ENCODE measurements at places on chromosomes 5 and 9. TPM values are rescaled to one million over a fixed set of nuclear protein-coding genes. Genes with fewer than 3 reads are reported as not detected.
A peak's percentile ranks its signal among the peaks of the same experiment; 100 is the strongest.

- no peak overlapping the region for H3K27ac ChIP-seq
- no peaks in the 10 kb centered on the region for H3K36me3 ChIP-seq
- no peak overlapping the region for H3K4me3 ChIP-seq
- no peaks in the 10 kb centered on the region for H3K27me3 ChIP-seq
These were observed 208.0 kb downstream of the KCTD16 start for GRCh38 chr5:144378681-144379080.

GRCh38 chr5:179700401-179700918 lies 1.7 kb downstream of the CANX start:
- H3K4me1 ChIP-seq, result peaks cover 25% of the 10 kb centered on the region
- peak overlapping the region; percentile 84 for H3K27ac ChIP-seq
- DNase-seq, result no peak
- no peaks in the 10 kb centered on the region for H3K27me3 ChIP-seq

Gene PRDM9
- total RNA-seq, result not detected

Gene PCDHGA7
- total RNA-seq, result not detected

DNA sequence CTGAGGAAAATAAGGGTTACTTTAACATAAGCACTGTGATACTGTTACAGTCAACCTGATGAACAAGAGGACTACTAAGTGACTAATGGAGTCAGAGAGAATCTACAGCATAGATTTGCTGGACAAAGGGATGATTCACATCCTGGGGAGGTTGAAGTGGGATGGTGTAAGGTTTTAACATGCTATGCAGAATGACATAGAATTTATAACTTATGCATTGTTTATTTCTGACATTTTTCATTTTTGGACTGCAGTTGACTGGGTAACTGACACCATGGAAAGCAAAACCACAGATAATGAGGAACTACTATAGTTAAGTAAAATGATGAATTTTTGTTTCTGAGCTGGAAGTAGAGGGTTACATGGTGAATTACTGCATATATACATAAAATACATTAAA lies 389.2 kb downstream of the MAT2B start:
- DNase-seq, result no peak
- H3K4me1 ChIP-seq, result no peaks in the 10 kb centered on the region
- no peaks in the 10 kb centered on the region for H3K36me3 ChIP-seq
- no peaks in the 10 kb centered on the region for H3K27me3 ChIP-seq

DNA sequence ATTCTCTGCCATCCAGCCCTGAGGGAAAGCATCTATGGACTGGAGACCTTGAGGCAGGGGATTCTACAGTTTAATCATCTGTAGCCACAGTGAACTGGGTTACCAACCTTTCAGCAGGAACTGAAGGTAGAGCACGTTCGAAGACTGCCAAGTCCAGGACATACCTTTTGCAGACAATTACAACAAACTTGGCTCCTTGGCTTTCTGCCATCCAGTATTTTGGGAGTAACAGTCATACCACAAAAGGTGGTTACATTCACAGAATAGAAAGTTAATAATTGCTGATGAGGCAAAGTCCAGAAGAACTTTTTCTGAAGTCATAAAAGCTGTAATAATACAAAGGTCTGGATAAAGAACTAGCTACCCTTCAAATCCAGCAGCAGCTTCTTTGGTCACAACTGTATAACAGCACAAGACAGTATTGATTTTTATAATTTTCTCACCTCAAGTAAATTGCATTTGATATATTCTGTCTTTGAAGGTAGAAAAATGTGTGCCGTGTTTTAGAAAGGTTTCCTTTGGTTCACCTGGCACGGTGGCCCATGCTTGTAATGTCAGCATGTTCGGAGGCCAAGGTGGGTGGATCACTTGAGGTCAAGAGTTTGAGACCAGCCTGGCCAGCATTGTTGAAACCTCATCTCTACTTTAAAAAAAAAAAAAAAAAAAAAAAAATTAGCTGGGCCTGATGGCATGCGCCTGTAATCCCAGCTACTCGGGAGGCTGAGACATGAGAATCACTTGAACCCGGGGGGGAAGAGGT lies 236.6 kb downstream of the NR3C1 start:
- no peak overlapping the region for H3K4me3 ChIP-seq
- H3K4me1 ChIP-seq, result no peaks in the 10 kb centered on the region
- DNase-seq, result no peak
- no peaks in the 10 kb centered on the region for H3K27me3 ChIP-seq
- 0 out of 2 replicates have a peak, but pooled peaks cover 5% of the 10 kb centered on the region for H3K36me3 ChIP-seq
- no peak overlapping the region for H3K27ac ChIP-seq

Gene NDOR1
- 28.8 TPM for total RNA-seq

GRCh38 chr9:85715587-85715986 lies 26.2 kb downstream of the AGTPBP1 start:
- H3K36me3 ChIP-seq, result no peaks in the 10 kb centered on the region
- H3K4me1 ChIP-seq, result no peaks in the 10 kb centered on the region
- H3K4me3 ChIP-seq, result no peak overlapping the region
- no peak overlapping the region for H3K27ac ChIP-seq
- no peak for DNase-seq

GRCh38 chr5:12019306-12019705 lies 115.1 kb upstream of the CTNND2 start:
- H3K4me3 ChIP-seq, result no peak overlapping the region
- H3K27me3 ChIP-seq, result no peaks in the 10 kb centered on the region
- H3K27ac ChIP-seq, result no peak overlapping the region
- H3K4me1 ChIP-seq, result no peaks in the 10 kb centered on the region
